Activated CD8-positive, alpha-beta memory T cell treated with anti-CD3 and anti-CD28 coated beads for 48 hours (primary cell): ENCODE measurements at places on chromosomes 12 and 14.

DNA sequence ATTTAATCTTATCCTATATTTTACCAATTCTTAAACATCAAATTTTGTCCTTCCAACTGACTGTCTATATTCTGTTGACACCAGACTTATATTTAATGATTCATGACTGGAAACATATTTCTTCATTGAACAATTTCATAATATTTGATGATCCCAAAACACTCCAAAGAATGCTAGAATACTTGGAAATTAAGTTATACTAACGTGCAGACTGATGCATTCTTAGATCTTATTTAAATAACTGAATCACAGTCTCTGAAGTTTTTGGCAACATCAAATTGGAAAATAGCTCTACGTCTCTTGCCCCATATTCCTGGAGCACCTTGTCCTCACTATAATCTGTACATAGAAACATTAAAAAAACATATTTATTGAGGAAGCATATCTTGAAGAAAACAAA lies 127.4 kb downstream of the HMGA2 start:
- DNase-seq: no peak

DNA sequence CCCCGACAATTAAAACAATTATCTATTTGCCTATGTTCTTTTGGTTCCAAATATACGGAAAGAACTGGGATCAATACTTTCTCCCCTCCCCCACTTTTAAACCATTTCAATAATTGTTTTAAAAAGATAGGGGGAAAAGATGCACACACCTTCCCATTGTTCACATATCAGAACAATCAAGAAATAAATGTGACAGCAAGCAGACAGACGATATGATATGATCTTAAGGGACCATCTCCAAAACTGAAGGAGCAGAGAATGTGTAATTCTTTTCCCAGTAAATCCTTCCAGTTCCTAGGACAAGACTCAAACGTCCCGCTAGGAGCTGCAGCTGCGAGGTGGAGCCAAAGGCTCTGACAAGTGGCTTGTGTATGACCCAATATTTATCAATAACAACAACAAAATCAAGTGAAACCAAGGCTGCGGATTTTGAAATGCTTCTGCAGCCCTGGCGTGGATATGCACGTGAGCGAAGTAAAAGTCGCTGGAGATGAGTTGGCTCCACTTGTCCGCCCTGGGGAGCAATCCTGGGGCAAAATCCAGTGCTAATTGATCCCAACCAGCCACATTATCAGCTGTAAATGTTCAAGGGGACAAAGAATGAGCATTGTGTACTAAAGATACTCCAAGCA lies 8.2 kb upstream of the FOXG1 start:
- no peak for DNase-seq

- DNase-seq: no peak
Measured at GRCh38 chr14:71947947-71948500, 15.8 kb downstream of the RGS6 start.

DNA sequence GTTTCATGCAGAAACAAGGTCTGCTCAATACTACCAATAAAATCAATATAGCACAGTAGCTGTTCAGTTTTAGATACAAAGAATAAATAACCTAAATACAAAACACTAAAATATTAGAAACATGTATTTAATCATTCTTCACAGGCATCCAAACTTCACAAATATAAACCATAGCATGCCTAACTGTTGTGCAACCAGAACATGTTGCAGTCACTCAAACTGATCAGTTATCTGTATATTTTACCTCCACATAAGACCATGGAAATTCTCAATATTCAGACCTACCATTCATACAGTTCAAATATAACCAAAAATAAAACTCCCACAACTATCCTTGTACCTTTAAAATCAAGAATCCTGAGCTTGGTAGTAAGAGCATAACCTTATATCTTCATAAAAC lies 83.1 kb upstream of the PAWR start:
- no peak for DNase-seq

GRCh38 chr14:98705871-98706300 lies 566.1 kb downstream of the BCL11B start:
- DNase-seq: no peak

- no peak for DNase-seq
Measured at GRCh38 chr14:92495027-92495426, 18.6 kb upstream of the RIN3 start.

GRCh38 chr12:58608711-58609110 lies 311.6 kb downstream of the LRIG3 start:
- no peak for DNase-seq

- DNase-seq: no peak
Measured at GRCh38 chr12:71594214-71594948, 69.3 kb downstream of the ZFC3H1 start.

DNA sequence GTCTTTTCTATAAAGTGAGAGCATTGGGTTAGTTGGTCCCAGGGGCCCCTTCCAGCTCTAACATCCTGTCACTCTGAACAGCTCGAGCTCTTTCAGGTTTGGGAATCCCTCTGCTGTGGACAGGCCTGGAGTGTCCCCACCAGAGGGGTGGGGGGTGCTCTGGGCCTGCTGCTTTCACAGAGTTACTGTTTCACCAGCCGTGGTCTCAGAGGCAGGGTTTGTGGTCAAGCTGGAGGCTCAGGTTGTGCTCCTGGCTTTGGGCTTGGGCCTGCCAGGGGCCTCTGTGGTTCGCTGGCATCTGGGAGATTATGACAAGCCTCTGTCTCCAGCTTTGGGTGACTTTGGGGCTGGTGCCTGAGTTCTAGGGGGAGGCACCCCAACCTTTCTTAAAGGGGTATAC lies 59.6 kb downstream of the FBXL14 start:
- no peak for DNase-seq

DNA sequence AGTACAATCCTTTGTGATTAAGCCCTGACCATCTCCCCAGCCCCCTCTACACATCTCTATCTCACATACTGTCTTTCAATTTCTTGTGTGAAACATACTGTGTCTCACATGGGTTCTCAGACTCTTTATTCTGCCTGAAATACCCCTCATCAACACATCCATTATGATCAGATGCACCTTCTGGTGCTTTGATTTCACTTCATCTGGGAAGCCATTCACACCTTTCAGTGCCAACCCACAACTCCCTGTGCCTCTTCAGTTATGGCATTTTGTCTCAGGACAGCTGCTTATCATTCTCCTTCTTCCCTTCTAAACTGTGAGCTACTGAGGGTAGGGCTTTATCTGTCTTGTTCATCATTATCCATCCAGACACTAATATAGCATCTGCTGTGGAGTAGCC lies 58.8 kb downstream of the CKB start:
- no peak for DNase-seq

GRCh38 chr12:67650388-67651131 lies 2.0 kb downstream of the DYRK2 start:
- DNase-seq: no peak

DNA sequence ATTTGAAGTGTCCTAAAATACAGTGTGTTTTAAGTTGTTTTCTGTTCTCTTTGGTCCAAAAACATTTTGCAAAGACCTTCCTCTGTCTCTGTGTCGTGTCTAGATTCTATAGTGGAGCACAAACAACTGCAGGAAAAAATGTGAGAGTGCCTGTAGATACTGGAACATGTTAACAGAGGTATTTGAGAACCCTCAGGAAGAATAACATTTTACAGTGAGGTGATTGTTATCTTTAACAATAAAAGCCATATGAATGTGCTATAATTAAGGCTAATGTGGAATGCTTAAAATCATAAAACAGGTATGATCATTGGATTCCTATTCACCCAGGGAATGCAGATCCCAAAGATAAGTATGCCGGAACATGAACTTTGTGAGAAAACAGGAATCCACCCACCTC lies 98.0 kb downstream of the SAMD4A start:
- DNase-seq: no peak

DNA sequence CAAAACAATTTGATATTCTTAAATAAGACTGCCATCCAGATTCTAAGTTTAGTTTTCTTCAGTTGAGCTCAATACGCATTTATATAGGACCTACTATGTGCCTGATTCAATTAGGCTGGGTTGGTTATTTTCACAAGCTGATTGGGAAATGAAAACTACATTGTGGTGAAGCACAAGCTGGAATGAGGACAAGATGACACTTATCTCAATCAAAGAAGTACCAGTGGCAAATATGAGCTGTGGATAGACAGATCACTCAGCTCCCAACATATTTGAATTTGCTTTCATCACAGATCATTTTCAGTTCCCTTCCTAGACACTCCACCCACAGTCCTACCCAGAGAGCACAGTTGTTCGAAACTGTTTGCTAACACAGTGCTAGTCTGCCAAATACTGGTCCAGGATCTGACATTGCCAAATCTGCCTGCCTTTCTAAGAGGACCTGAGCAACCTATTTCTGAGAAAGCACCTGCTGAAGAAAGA lies 74.7 kb downstream of the LLPH start:
- no peak for DNase-seq

DNA sequence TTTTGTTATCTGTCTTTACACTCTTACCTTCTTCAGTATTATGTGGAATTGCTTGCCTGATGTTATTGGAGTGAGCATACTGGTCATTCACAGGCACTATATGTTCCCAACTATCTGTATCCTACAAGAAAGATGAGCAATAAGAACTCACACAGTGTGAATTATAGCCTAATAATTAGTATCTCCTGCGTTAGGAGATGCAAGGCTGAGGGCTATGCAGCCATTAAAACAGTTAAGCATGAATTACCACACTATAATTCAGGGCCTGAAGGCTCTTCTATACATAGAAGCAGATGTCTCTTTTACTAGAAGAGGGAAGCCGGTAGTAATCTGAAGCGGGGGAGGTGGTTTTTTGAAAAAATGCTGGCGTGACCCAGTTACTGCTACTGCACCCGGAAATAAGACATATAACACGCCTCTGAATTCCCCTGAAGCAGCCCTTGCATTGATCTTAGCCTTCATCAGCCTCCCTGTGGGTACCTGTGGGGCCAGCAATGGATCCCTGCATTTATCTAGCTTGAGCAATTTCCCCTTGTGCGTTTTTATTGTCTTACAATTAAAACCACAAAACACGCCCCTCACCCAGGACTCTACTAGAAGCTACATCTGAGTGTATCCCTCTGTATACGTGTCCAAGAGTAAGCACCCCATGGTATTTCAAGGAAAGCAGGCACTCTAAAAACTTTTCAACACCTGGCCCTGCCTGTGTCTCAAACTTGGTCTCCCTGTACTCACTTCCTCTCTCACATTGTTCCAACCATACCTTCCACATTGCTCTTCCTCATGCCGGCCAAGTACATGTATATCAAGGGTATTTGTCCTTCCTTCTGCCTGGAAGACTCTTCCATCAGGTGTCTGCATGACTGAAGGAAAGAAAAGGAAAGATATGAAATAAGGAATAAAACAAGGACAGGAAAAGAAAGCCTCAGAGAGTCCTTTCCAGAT lies 210.9 kb upstream of the ARID2 start:
- no peak for DNase-seq

DNA sequence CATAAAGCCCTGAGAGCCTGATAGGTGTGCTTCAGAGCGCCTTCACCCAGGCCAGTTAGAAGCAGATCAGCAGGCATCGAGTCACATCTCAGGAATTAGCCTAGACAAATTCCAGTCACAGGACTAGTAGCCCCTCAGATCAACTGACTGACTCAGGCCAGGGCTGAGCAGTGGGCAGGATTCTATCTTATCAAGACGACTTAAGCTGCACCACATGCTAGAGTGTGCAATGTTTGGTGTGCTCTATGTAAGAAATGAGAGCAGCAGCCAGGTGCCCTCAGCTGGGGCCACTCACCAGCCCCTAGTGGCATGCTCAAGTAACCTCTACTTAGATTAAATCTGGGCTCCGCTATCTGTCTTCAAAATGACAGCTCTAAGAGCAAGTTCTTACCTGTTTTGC lies 19.7 kb upstream of the NGB start:
- DNase-seq: no peak

GRCh38 chr12:76274420-76275083 lies 73.7 kb downstream of the BBS10 start:
- no peak for DNase-seq

DNA sequence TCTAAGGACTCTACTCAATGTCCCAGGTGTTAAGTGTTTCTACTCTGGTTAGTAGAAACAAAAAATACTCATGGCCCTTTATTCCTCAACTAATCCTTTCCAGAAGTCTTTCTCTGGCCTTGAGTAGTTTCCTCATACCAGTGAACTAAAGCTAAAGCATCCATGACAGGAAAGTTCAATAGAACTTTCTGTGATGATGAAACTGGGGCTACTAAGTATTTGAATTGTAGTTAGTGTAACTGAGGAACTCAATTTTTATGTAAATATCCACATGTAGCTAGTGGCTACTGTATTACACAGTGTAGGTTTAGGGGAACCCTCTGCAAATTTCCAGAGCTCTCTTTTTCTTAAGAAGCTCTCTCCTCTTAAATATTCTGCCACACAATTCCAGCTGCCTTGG lies 63.7 kb downstream of the R3HDM2 start:
- DNase-seq: no peak

- no peak for DNase-seq
Measured at GRCh38 chr12:26158078-26158764, 33.4 kb upstream of the BHLHE41 start.

DNA sequence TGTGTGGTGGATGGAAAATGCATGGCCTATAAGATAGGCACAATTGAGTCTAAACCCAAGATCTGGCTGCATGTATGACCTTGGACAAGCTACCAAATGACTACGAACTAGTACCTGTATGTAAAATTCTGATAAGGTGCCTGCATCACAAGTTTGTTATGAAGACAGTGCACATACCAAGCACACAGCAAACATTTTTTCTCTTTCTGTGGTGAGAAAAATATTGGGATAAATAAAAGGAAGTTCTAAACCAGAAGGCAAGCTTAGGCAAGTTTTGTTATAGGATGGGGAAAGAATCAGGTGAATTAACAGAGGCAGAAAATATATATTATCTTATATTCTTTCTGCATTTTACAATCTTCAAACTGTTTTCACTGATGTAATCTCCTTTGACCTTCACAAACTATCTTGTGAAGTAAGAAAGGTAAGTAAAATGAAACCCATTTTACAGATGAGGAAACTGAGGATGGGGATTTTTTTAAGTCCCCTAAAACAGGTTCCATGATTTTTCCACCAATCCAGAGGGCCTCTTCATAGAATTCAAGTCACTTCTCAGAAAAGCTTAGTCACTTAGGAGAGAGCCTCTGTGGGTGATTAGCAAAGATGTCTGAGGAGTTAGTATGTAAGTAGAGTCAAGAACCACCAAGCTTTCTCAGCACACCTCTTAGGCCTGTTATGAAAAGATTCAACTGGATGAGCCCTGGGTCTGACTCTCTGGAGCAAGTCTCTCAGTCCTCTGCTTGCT lies 132.0 kb upstream of the RAP1B start:
- no peak for DNase-seq

DNA sequence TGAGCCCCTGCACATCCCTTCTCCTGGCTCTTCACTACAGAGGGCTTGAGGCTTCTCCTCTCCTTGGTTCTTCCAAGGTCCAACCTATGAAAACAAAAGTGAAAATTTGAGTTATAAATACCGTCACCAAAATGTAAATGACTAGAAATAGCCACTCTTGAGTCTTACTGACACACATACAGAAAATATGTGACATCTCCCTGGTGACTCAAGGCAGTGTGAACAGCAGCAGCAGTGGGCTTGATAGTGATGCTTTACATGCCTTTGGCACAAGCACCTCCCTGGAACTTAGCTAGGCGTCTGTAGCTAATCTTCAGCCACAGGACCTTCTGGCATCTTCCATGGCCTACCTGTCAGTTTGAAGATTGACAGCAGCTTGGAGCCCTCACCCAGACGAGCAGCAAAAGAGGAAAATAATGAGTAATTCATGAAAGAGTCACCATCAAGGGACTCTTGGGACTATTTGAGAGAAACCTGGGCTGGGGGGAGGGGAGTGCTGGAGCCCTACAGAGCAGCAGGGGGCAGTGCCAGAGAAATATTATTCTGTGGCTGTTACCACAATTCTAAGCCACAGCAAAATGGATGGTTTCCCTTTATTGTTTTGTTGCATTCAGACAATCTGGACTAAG lies 158.0 kb downstream of the KCNK10 start:
- DNase-seq: no peak
